ENCODE measurements at places on chromosomes 6 and 20.

- DNase-seq, result no peak
Observed at GRCh38 chr6:137926207-137926731, 59.2 kb downstream of the TNFAIP3 start.

DNA sequence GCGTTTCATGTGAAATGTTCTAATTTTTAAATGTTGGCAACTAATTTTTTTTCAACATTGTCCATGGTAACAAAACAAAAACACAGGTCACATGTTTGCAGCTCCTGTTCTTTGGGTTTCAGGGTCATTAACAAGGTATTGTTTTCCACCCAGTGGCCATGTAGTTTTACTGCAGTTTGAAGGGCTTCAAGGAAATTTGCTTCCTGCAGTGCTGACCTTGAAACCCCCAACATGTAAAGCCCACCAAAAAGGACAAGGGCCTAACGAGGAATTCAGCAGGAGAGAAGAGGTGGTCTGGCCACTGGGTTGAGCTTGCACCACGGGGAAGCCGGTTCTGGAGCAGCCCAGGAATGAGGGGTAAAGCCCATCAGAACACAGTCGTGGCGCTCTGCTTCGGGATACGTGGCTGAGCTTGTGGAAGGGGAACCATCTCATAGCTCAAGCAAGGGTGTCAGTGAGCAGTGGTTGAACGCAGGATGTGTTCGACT is 13.9 kb upstream of the KLHL31 start:
- no peak for DNase-seq

DNA sequence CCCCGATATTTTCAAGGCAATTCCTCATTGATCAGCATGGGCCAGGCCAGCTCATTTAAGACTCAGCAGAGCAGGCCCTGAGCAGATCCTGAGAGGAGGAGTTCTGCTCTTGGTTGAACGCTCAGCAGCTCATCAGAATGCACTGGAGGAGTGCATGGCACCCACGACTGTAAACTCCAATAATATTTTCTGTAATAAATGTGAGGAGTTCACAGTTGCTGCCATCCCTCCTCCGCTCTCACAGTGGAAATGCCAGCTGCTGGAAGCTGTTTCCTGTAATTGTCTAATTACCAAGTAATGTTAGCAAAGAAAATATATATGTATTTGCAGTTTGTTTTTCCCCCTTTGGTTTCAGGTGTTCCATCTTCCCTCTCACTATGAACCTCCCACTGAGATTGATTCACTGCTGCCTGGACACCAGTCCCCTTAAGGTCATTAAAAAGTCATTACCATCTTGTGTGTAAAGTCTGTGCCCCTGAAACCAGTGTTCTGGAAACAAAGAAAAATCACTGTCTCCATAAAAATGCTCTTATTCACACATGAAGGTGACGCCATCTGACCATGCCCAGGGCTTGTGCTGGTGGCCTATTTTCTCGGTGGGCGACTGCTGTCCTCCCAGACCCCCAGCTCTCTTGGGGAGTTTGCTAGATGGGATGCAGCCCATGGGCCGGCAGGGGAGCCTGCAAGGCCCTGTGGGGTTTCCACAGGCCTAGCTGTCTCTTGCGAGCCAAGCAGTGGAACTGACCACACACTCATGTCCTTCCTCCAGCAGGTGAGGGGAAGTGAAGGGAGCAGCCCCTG is 374.2 kb downstream of the ZFAND3 start:
- DNase-seq, result no peak

DNA sequence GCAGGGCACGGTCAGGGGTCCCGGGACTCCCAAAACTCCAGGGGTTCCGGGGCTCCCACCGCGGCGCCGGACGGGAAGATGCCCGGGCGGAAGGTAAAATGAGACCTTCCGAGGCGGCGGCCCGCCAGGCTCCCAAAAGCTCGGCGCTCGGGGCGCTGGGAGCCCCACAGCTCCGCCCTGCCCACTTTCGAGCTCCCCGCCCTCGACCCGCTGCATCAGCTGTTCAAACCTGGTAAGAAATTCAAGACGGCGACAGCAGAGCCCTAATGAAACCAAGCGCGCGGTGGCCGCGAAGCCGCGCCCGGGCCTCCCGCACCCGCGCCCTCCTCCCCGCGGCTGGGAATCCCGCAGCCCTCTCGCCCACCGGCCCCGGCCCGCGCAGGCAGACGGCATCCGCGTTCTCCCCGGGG is 369 bp downstream of the SLC4A11 start:
- DNase-seq, result no peak

- no peak for DNase-seq
Observed at GRCh38 chr20:37903317-37904007, 535 bp downstream of the VSTM2L start.

GRCh38 chr6:12356431-12356830 is 66.3 kb downstream of the EDN1 start:
- no peak for DNase-seq

- peak; percentile 88 for DNase-seq
Observed at GRCh38 chr20:38290829-38291814, 12.8 kb upstream of the BPI start.

DNA sequence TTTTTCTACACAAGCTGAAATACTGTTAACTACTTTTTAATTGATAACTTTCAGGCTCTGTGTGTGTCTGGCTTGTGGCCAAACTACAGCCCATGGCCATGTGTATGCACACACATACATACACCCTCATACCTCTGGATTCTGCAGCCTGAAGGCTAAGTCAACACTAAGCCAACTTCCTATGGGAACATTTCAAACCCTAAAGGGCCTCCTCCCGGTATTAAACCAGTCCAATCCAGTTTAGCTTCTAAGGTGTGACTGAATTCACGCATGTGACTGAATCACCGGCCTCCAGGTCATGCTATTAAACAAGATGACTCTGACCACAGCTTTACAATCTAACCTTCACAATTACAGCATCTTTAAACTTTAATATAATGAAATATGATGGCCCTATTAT is 20.7 kb upstream of the DST start:
- no peak for DNase-seq

GRCh38 chr20:57936636-57937385 is 227.0 kb upstream of the PMEPA1 start:
- DNase-seq, result no peak
